ENCODE measurements at places on chromosomes 11 and 22. TPM values are rescaled to one million over a fixed set of nuclear protein-coding genes. Genes with fewer than 3 reads are reported as not detected.

DNA sequence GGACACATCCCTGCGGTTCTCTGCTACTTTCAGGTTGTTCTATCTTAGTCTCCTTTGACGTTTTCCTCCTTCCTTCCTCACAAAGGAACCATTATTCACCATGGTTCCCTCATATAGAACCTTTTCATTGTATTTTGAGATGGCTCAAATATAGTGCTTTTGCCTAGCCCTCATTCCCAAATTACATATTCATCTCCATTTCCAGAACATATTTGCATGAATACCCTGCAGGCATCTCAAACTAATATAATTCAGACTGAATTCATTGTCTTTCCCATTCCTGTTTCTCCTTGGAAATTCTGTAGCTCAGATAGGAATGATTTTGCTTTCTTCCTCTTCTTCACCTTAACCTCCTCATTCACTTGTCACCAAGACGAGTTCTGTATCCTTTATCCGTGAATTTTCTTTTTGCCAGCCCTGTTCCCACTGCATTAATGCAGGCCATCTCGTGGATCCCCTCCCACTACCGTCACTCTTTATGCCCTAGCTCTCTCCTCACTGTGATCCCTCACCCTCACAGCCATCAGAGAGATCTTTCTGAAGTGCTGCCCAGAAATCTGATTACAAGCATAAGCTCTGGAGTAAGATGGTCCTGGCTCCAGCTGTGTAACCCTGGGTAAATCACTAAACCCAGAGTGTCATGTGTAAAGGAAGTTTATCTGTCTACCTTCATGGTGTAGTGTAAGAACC lies 23.3 kb downstream of the PIWIL4 start:
- no peaks in the 10 kb centered on the region for H3K4me1 ChIP-seq
- no peak overlapping the region for H3K27ac ChIP-seq
- no peak for DNase-seq
- H3K4me3 ChIP-seq: no peak overlapping the region
- no peaks in the 10 kb centered on the region for H3K27me3 ChIP-seq

DNA sequence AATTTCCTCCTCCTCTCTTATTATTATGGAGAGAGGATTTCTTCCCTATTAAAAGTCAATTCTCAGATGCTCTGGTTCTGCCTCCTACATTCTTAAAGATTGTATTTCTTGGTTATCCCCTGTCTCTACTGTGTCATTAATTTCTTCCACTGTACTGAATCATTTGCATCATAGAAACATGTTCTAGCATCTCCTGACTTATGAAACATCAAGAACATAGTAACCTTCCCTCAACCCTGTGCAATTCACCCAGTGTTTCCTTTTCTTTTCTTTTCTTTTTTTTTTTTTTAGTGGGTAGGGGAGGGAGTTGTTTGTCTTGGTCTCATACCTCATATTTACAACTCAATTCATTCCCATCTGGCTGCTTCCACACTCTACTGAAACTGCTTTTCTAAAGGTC lies 288.0 kb upstream of the PLET1 start:
- H3K27me3 ChIP-seq: no peaks in the 10 kb centered on the region
- DNase-seq: no peak
- H3K36me3 ChIP-seq: no peaks in the 10 kb centered on the region
- H3K4me3 ChIP-seq: no peak overlapping the region

- no peaks in the 10 kb centered on the region for H3K27me3 ChIP-seq
- H3K27ac ChIP-seq: no peak overlapping the region
- H3K36me3 ChIP-seq: no peaks in the 10 kb centered on the region
- H3K4me1 ChIP-seq: no peaks in the 10 kb centered on the region
- no peak for DNase-seq
Measured at GRCh38 chr11:75873417-75874221, 58.6 kb downstream of the UVRAG start.

- H3K4me1 ChIP-seq: no peaks in the 10 kb centered on the region
- H3K27ac ChIP-seq: no peak overlapping the region
- H3K27me3 ChIP-seq: no peaks in the 10 kb centered on the region
Measured at GRCh38 chr22:27989758-27990450, 70.8 kb upstream of the PITPNB start.

DNA sequence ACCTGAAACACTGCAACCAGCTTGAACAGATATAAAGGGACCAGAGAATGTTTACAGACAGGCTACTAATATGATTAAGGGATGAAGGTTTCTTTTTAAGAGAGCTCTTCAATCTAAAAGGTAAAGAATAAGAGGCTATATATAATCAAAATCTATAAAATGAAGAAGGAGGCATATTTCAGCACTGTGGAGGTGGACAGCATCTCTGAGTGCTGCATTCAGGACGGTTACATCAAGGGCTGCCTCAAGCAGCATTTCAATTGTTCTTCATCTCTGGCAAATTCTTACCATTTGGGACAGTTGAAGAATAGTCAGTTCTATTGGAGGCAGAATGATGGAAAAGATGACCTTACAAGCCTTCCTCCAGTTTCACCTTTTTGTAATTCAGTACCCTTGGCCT lies 139.6 kb upstream of the LMO1 start:
- no peak overlapping the region for H3K4me3 ChIP-seq
- no peaks in the 10 kb centered on the region for H3K36me3 ChIP-seq
- no peak overlapping the region for H3K27ac ChIP-seq

GRCh38 chr11:6438979-6439571 lies 1.7 kb downstream of the HPX start:
- H3K27me3 ChIP-seq: no peaks in the 10 kb centered on the region
- H3K27ac ChIP-seq: no peak overlapping the region
- no peak for DNase-seq
- H3K36me3 ChIP-seq: no peaks in the 10 kb centered on the region

GRCh38 chr22:31488346-31488883 lies 1.2 kb downstream of the EIF4ENIF1 start:
- peaks cover 4% of the 10 kb centered on the region for H3K4me1 ChIP-seq
- H3K27me3 ChIP-seq: no peaks in the 10 kb centered on the region
- H3K36me3 ChIP-seq: no peaks in the 10 kb centered on the region
- H3K4me3 ChIP-seq: peak overlapping the region; percentile 55

DNA sequence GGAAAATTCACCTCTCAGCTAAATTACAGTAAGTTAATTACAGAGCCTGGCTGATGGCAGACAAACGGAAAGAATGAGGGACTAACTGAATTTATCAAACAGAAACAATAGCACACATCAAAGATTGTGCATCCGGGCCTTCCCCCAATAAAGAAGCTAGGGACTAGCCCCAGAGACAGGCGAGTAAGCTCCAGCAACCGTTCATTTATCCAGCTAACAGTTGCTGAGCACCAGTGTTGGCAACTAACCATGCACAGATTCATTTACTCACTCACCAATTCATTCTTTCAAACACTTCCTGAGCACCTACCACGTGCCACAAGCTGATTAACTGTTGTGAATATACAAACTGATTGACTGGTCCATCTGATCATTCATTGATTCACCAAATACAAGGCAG lies 51.2 kb downstream of the SMCO4 start:
- no peaks in the 10 kb centered on the region for H3K27me3 ChIP-seq
- no peak overlapping the region for H3K27ac ChIP-seq
- H3K4me3 ChIP-seq: no peak overlapping the region
- H3K4me1 ChIP-seq: peaks cover 1% of the 10 kb centered on the region

DNA sequence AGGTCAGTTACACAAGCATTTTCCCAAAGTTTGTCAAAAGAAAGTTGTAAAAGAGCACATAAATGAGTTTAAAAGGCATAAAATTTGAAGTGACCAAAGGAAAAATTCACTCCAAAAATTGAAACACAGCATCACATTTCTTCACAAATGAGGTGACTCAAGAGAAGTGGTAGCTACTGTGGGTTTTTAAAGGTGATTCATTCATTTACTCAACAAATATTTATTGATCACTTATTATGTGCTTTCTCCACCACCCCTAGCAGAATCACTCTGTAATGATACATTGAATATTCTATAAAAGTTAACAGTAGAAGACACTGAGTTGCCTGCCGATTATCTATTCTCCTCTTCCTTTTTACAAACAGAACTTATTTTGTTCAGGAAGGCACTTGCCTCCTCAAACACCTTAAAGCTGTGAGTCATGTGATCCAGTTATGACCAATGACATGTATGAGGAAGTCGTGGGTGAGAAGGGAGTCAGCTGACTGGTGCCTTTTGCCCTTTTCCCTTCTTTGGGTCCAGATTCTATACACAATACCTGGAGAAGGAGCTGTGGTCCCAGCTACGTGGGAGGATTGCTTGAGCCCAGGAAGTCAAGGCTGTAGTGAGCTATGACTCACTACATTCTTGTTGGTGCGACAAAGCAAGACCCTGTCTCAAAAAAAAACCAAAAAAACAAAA lies 67.7 kb upstream of the CLNS1A start:
- DNase-seq: no peak
- H3K4me3 ChIP-seq: no peak overlapping the region
- no peaks in the 10 kb centered on the region for H3K27me3 ChIP-seq
- H3K4me1 ChIP-seq: no peaks in the 10 kb centered on the region
- no peaks in the 10 kb centered on the region for H3K36me3 ChIP-seq

- H3K4me3 ChIP-seq: no peak overlapping the region
- no peaks in the 10 kb centered on the region for H3K36me3 ChIP-seq
- H3K27ac ChIP-seq: no peak overlapping the region
- H3K4me1 ChIP-seq: peaks cover 7% of the 10 kb centered on the region
- DNase-seq: no peak
Measured at GRCh38 chr22:47115518-47115890, 353.1 kb downstream of the TBC1D22A start.

DNA sequence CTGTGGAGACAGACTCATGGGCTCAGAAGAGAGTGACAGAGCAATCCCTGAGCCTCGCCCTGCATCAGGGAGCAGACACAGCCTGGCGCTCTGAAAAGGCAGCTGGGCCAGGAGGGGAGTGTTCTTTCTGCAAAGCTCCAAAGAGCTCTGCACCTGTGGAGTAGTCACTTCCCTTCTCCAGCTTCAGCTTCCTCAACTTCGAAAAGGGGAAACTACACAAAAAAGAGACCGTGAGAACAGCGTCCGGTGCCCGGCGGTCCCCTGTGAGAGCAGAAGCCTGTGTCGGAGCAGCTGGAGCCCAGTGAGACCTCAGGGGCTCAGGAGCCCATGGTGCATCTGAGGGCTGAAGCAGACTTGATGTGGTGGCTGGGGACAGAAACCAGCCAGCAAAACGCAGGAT lies 35.1 kb downstream of the TP53I11 start:
- no peaks in the 10 kb centered on the region for H3K27me3 ChIP-seq
- H3K4me1 ChIP-seq: no peaks in the 10 kb centered on the region
- no peak overlapping the region for H3K4me3 ChIP-seq
- DNase-seq: no peak
- H3K27ac ChIP-seq: no peak overlapping the region

GRCh38 chr11:112525270-112525669 lies 264.6 kb upstream of the PLET1 start:
- no peak overlapping the region for H3K27ac ChIP-seq
- no peaks in the 10 kb centered on the region for H3K4me1 ChIP-seq
- no peaks in the 10 kb centered on the region for H3K36me3 ChIP-seq
- no peak for DNase-seq
- H3K27me3 ChIP-seq: no peaks in the 10 kb centered on the region

DNA sequence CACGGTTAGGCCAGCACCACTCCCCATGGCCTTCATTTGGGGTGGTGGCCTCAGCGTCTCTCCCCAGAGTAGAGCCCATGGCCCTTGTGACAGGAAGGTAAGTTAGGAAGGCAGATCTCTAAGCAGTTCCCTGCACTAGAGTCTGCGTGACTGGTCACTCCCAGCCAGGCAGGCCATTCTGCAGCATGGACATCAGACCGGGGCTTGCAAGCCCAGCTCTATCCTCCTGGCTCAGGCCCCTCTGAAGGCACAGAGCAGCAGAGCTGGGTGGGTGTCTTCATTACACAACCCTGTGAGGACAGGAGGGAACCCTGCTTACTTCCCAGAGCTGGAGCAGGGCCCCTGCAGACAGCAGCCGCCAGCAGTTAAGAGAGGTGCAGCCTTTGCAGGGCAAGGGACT lies 77.3 kb downstream of the PIWIL3 start:
- no peaks in the 10 kb centered on the region for H3K36me3 ChIP-seq
- no peak for DNase-seq
- H3K27ac ChIP-seq: no peak overlapping the region
- no peaks in the 10 kb centered on the region for H3K27me3 ChIP-seq

GRCh38 chr11:132640952-132641351 lies 891.3 kb downstream of the OPCML start:
- H3K36me3 ChIP-seq: no peaks in the 10 kb centered on the region
- no peaks in the 10 kb centered on the region for H3K4me1 ChIP-seq
- no peak for DNase-seq
- H3K4me3 ChIP-seq: no peak overlapping the region
- H3K27ac ChIP-seq: no peak overlapping the region

GRCh38 chr22:39214383-39215069 lies 30.3 kb downstream of the PDGFB start:
- no peaks in the 10 kb centered on the region for H3K36me3 ChIP-seq
- DNase-seq: no peak
- H3K27me3 ChIP-seq: no peaks in the 10 kb centered on the region
- H3K4me1 ChIP-seq: no peaks in the 10 kb centered on the region
- no peak overlapping the region for H3K27ac ChIP-seq

- no peak overlapping the region for H3K27ac ChIP-seq
- H3K4me1 ChIP-seq: peaks cover 4% of the 10 kb centered on the region
- no peak overlapping the region for H3K4me3 ChIP-seq
- H3K27me3 ChIP-seq: no peaks in the 10 kb centered on the region
Measured at GRCh38 chr11:20113149-20113438, 47.2 kb downstream of the DBX1 start.

The PGA5 gene
- 0.94 TPM for total RNA-seq

The PDE3B gene
- total RNA-seq: 2.5 TPM

The SHANK2 gene
- 40.4 TPM for total RNA-seq

The SCARF2 gene
- total RNA-seq: 19.9 TPM

The HTR3B gene
- not detected for total RNA-seq

Data from ovary (tissue), 10 donors.